Tibial artery (tissue), 4 donors: ENCODE measurements at places on chromosomes 13 and 19.

DNA sequence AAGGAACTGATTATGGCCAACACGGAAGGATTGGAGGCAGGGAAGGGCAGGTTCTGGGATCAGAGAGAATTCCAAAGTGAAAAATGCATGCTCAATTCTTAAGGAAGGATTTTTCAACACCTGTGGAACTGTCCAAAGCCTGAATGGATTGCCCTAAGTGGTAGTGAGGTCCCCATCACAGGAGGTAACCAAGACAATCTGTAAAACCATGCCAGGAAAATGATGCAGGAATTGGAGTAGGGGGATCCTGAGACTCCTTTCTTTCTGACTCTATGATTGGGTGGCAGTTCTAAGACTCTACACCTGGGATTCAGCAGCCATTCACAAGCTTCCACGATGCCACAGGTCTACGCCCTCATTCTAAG lies 56.5 kb upstream of the ZNRF4 start:
- no peaks in the 10 kb centered on the region for H3K36me3 ChIP-seq
- no peak for DNase-seq
- no peak overlapping the region for H3K4me3 ChIP-seq
- no peaks in the 10 kb centered on the region for H3K27me3 ChIP-seq

GRCh38 chr19:31071136-31071855 lies 277.9 kb downstream of the TSHZ3 start:
- H3K4me3 ChIP-seq = no peak overlapping the region
- no peak overlapping the region for H3K27ac ChIP-seq
- no peaks in the 10 kb centered on the region for H3K4me1 ChIP-seq
- H3K27me3 ChIP-seq = no peaks in the 10 kb centered on the region
- H3K36me3 ChIP-seq = no peaks in the 10 kb centered on the region
- DNase-seq = no peak

- no peak overlapping the region for H3K27ac ChIP-seq
- H3K27me3 ChIP-seq = no peaks in the 10 kb centered on the region
- H3K4me1 ChIP-seq = no peaks in the 10 kb centered on the region
- no peaks in the 10 kb centered on the region for H3K36me3 ChIP-seq
Observed at GRCh38 chr13:34452831-34453230, 489.2 kb upstream of the NBEA start.

DNA sequence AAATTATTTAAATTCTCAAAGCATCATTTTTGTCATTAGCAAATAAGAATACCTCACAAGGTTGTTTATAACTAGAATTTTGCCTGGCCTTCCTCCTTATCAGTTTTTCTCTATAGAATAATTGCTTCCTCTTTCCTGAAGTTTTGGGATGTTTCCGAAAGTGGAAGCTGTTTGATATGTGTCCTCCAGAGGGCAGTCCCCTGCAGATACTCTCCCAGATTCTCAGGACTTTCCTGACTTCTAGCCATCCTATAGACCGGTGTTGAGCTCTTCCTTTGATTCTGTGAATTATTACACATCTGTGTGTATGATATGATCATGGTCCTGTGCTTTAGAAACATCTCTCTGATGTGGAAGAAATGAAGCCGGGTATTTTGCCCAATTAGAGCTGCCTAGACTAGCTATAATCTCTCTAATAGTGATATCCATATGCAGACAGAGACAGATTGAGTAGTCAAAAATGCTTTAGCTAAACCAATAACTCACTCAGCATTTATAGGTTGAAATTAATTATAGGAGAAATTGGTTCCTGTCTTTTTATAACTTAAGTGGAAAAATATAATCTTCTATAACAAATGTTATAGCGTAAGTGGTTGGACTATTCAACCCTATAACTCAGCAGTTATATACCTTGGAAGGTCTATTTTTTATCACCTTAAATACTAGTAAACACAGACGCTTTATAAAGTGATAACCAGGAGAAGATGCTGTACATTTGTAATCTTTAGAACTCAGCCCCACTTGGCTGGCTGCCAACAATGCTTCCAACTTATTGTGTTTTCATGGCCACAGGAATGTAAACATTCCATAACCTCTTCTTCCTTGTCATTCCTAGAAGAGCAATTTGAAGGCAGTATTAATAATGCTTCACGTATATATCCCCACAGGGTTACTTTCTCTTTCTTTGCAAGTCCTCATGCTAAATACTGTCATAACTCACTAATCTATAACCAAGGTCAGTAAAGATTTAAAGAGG lies 201.0 kb upstream of the RXFP2 start:
- no peak for DNase-seq
- H3K4me3 ChIP-seq = no peak overlapping the region
- H3K27ac ChIP-seq = no peak overlapping the region
- no peaks in the 10 kb centered on the region for H3K36me3 ChIP-seq

- no peak for DNase-seq
- no peaks in the 10 kb centered on the region for H3K4me1 ChIP-seq
- H3K27ac ChIP-seq = no peak overlapping the region
- no peaks in the 10 kb centered on the region for H3K27me3 ChIP-seq
- no peaks in the 10 kb centered on the region for H3K36me3 ChIP-seq
Observed at GRCh38 chr13:85616275-85616674, 182.9 kb downstream of the SLITRK6 start.

GRCh38 chr13:51934461-51935087 lies 72.8 kb downstream of the CCDC70 start:
- H3K27ac ChIP-seq = no peak overlapping the region
- DNase-seq = no peak
- H3K36me3 ChIP-seq = peaks cover 61% of the 10 kb centered on the region
- no peak overlapping the region for H3K4me3 ChIP-seq
- H3K4me1 ChIP-seq = no peaks in the 10 kb centered on the region
- no peaks in the 10 kb centered on the region for H3K27me3 ChIP-seq

DNA sequence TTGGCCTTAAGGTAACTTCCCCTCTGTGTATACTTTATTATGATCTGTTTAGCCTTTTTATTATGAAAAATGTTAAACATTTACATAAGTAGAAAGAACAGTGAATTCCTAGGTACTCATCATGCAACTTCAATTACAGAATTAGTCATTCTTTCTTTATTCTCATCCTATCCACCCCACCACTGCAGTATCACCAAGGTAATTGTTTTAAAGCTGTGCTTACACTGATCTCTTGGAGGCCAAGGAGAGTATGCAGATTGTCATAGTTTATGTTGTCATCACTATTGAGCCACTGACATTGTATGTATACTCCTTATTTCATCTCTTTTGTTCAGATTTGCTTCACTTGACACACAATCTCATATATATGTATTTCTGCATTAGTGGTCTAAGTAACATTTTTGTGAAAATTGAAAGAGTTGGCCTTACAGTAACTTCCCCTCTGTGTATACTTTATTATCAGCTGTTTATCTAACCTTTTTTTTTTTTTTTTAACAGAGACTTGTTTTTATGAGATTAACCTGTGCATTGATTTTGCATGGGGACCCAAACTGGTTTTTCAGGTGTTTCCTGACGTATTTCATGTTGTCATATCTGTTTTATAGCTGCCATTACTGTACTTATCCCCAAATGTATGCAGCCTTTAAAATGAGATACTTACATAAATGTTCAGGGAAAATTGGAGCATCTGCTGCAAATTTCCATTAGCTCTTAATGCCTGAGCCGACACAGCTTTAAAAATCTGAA lies 4.5 kb downstream of the ZNF507 start:
- H3K27me3 ChIP-seq = no peaks in the 10 kb centered on the region
- no peak overlapping the region for H3K4me3 ChIP-seq
- DNase-seq = no peak
- peaks cover 31% of the 10 kb centered on the region for H3K36me3 ChIP-seq
- H3K4me1 ChIP-seq = peaks cover 47% of the 10 kb centered on the region
